RPMI7951 (cell line): ENCODE measurements at places on chromosomes 7 and 10. TPM values are rescaled to one million over a fixed set of nuclear protein-coding genes. Genes with fewer than 3 reads are reported as not detected.

TEX47 gene
- not detected in 2 replicates for total RNA-seq

DNA sequence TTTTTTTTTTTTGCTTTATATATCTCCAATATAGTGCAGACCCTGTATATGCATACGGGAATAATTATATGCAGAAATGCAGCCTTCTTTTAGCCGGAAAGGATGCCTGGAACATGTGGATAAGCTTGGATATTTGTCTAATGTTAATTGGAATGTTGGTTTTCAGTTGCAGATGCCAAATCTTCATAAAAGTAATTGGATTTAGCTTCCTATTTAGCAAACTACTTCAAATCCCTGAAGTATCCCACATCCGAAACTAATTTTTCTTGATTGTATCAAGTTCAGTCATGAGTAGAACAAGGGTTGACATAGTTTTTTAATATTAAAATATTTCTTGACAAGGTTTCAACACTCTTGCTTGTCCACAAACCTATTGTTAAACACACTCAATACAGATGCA is 281.7 kb downstream of the BBS9 start:
- no peak for DNase-seq

- DNase-seq, result peak; percentile 39
Observed at GRCh38 chr7:54076616-54077015, 465.6 kb upstream of the VSTM2A start.

DNA sequence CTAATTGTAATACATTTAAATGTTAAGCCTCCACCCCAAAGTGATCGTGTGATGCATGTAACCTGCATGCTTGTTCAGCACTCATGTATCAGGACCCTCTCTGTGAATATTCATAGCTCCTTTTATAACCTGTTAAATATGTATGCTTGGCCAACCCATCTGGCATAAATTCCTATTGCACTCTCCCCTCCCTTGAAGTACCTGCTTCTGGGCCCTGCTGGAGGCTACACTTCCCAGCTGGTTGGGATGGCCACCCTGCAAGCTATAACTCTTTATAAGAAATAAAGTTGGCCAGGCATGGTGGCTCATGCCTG is 149.7 kb downstream of the SH2D4B start:
- no peak for DNase-seq

GRCh38 chr7:87517891-87518290 is 42.4 kb upstream of the ABCB4 start:
- DNase-seq, result no peak

- DNase-seq, result peak; percentile 68
Observed at GRCh38 chr7:132386201-132386681, 190.0 kb downstream of the PLXNA4 start.

GRCh38 chr10:132133005-132133404 is 53.7 kb upstream of the DPYSL4 start:
- DNase-seq, result no peak
